Caco-2 (cell line): ENCODE measurements at places on chromosomes 4 and X.
A peak's percentile ranks its signal among the peaks of the same experiment; 100 is the strongest.

DNA sequence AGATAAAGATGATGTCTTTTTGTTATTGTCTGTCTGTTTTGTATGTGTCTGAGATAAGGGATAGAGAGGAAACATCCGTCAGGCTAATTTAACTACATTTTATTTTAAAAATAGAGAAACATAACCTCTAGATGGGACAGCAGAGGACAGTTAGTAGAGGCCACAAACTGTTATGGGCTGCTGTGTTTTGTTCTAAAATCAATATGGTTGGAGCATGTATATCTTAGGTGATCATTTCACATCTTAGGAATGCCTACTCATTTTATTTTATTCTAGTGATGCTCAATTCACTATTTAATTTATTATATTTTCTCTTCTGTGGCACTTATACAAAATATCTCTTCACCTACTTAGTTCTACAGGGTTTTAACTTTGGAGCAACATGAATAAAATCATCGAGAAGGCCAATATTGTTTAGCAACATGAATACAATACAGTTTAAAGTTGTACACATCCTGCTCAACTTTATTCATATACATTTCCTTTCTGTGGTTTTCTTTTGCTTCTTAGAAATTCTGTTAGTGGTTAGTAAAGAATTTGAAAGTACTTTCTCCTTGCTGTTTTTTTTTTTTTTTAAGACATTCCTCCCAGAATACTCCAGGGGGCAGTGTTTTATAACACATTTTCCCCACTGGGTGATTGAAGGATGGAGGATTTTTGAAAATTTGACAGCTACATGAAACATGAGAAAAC, 392.9 kb downstream of the UNC5C start:
- DNase-seq: no peak

GRCh38 chr4:138821331-138821730, 194.2 kb upstream of the NOCT start:
- no peak for DNase-seq

- DNase-seq: no peak
Measured at GRCh38 chrX:25072247-25072646, 56.5 kb upstream of the ARX start.

DNA sequence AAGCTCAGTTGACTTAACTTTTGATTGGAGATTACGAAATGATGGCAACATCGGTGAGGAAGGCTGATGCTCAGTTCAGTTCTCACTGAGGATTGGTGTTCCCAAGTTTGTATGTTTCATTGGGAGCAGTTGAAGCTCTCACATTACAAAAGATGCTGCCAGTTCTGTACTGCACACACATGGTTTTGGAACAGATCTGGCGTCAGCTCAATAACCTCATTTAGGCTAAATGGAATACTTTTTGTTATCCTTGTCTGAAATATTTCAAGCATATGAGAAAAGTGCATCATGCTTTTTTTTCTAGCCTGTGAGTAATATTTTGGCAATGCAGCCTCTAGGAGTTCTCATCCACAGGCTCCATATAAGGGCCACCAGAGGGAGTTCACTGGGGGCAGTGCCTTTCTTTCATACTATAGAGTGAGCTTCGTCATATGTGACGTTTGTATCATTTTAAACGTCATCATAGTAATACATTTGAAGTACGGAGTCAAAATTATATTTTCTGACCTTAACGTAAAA, 4.1 kb downstream of the ENPEP start:
- DNase-seq: no peak

GRCh38 chr4:19473569-19473968, 778.1 kb upstream of the SLIT2 start:
- DNase-seq: no peak

- DNase-seq: peak; percentile 2
Measured at GRCh38 chr4:95889662-95890061, 49.8 kb downstream of the PDHA2 start.

DNA sequence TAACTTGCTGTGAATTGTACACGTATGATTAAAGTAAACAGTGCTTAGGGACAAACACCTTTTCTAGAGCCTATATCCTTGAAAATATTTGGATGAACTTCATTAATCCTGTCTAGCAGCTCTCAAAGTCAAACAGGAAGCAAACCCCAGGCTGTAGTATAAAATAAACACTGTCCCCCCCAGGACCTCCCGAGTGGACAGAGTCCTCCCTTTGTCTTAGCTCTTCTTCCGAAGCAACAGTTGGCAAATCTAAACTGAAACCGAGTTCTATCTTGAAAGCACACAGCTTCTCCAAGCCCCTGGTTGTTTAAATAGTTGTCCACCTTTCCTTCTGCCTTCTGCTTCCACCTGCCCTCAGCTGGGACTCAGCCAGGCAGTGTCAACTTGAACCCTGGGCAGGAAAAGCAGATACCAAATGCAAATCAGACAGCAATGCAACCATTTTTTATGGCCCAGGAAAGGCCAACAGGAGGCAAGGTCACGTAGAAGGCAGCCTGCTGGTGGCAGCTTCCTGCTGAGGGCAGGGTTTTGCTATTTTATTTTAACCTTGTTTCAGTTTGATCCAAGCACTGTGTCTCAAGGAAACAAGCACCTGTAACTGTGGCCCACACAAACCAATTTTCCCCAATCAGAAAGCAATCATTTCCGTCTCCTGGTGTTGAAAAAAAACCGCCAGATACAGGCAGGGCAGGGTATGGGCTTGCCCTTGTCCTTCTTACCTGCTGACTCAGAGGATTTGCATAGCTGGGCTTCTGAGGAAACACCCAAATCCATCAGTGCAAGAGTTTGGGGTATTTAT, 110.3 kb upstream of the KIT start:
- DNase-seq: no peak

GRCh38 chr4:1238676-1239000, 10.3 kb downstream of the CTBP1 start:
- DNase-seq: no peak

- DNase-seq: no peak
Measured at GRCh38 chr4:159946983-159947615, 844.2 kb downstream of the RAPGEF2 start.

DNA sequence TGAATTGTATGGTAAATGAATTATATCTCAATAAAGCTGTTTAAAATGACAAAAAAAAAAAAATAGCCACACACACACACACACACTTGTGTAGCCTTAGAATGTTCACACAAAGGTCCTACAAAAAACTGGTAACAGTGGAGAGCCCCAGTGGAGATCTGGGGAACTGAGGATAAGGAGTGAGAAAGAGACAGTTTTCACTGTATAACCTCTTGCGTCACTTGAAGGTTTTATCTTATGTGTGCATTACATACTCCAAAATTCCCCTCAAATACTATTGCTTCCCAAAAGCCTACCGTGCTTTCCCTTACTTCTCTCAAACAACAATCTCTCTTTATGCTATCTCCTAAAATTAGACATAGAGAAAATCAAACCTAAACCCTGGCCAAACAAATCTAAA, 67.8 kb downstream of the SMC1A start:
- no peak for DNase-seq

DNA sequence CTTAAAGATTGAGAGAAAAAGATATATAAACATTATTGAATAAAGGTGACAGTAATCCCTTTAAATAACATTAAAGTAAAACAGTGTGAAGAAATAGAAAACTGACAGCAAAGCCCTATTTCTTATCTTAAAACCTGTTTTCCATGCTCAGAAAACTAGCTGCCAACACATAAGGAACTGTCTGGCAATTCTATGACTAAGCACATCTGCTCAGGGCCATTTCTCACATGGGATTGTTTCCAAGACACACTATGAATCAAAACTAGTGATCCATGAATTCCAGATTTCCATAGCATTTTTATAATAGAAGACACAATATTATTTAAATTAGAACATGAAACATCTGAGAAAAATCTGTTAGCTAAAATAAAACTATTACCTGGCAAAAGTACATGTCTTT, 113.4 kb downstream of the SCLT1 start:
- DNase-seq: no peak

DNA sequence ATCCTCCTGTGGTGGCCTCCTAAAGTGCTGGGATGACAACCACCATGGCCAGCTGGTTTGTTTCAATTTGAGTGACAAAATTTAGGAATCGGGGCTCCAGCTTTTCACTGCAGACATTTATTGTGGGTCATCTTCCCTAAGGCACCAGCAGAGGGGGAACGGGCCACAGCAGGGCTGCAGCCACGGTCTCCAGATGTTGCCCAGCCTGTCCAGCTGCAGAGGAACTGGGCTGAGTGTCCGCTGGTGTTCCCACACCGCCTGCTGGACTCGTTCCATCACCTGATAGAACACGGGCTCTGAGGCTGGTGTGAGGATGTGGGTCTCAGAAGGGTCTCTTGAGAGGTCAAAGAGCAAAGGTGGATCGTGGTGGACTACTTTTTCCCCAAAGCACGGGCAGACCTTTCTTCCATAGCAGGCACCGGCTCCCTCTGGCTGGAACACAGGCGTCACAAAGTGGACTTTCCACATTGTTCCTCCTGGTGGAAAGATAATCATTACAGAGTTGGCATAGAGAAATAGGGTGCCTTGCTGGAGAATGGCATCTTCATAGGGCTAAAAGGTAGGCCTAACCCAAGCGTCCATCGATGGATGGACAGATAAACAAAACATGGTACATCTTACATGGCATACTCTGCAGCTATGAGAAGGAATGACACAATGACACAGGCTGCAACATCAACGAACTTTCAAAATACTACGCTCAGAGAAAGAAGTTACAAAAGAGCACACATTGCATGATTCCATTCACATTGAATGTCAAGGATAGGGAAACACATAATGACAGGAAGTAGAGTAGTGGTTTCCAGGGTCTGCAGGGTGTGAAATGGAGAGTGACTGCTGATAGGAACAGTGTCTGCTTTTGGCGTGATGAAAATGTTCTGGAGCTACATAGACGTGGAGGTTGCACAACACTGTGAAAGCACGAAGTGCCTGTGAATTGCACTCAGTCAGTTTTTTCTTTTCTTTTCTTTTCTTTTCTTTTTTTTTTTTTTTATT, 5.9 kb upstream of the ARSD start:
- no peak for DNase-seq

- no peak for DNase-seq
Measured at GRCh38 chr4:174561560-174561959, 39.3 kb upstream of the HPGD start.

DNA sequence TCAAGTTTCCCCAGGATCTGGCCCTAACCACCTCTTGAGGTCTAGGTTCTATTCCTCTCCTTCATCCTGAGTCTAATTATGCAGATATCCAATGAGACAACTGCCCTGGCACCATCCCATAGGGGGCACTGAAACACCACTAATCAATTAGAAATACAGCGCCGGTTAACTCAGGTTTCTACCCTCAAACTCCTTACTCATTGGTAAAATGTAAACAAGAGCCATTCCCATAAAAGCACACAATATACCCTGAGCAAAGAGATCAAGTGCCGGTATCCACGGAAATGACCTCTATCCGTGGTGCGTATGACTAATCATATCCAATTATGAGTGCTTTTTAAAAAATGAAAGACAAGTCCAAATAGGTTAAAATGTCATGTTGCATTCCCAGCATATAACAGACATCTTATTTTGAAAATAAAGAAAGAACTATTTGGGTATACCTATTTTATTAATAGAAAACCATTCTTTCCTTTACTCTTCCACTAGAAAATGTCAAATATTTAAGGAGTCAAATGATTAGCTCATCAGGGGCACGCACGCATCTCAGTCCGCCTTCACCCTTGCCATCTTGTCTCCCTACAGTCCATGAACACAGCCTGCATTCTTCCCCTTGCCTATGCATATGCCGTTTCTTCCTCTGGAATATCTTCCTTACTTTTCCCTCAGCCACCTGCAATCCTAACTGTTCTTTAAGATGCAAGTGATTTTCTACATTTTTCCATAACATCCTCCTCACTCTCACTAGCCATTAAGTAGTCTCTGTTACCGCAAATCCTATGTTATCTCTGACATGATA, 141.1 kb downstream of the MAML3 start:
- peak; percentile 69 for DNase-seq

- DNase-seq: no peak
Measured at GRCh38 chr4:117137145-117137544, 51.8 kb upstream of the TRAM1L1 start.

- DNase-seq: no peak
Measured at GRCh38 chr4:136124251-136124745, 1408.0 kb downstream of the PCDH18 start.

DNA sequence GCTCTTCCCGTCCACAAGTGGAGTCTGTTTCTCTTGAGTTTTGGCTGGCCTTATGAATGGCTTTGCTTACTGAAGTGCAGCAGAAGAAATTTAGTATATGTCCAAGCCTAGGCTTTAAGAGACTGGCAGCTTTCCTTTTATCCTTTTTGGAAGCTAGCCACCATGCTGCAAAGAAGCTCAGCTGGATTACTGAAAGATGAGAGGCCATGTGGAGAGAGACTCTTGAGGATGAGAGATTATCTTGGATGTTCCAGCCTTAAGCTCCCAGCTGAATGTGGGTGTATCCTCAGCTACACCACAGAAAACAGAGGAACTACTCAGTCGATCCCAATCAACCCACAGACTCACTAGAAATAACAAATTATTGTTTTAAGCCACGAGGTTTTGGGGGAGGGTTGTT, 12.5 kb downstream of the CCNG2 start:
- DNase-seq: no peak

- no peak for DNase-seq
Measured at GRCh38 chrX:132364313-132364712, 124.5 kb downstream of the MBNL3 start.

DNA sequence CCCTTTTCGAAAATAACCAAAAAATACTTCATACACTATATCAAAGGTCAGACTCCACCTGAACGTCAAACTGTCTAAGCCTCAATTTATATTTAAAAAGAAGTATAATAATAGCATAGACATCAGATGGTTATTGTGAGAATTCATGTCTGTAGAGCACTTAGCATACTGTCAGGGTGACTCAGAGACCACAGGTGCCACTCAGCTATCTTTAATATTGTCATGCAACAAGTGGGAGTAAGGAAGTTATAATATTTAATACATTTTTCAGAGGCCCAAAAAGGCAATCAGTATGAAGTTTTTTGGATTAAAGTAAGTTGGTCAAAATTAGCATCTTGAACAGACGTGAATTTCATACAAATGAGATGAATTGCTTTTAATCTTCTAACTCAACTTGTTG, 93.3 kb downstream of the PHOX2B start:
- no peak for DNase-seq

DNA sequence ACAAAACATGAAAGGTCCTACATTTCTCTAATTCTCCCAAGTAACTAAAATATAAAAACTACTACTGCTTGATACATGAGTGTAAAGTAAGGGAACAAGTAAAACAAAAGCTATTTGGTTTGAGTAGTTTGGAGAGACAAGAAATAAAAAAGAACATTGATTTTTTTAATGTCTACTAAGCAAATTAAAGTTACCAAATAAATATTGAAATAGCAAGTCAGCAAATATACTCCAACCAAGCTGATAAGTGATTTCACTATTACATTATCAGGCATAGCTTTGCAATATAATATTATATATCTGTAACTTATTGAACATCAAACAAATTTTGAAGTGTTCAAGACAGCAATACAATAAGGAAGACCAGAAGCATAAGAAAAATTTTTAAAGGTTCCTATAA, 60.3 kb downstream of the LCORL start:
- no peak for DNase-seq
